Left lung (tissue), 14 donors: ENCODE measurements at places on chromosomes 6 and 20.
A peak's percentile ranks its signal among the peaks of the same experiment; 100 is the strongest.

- DNase-seq: no peak
Measured at GRCh38 chr6:70398783-70399728, 14.3 kb upstream of the FAM135A start.

DNA sequence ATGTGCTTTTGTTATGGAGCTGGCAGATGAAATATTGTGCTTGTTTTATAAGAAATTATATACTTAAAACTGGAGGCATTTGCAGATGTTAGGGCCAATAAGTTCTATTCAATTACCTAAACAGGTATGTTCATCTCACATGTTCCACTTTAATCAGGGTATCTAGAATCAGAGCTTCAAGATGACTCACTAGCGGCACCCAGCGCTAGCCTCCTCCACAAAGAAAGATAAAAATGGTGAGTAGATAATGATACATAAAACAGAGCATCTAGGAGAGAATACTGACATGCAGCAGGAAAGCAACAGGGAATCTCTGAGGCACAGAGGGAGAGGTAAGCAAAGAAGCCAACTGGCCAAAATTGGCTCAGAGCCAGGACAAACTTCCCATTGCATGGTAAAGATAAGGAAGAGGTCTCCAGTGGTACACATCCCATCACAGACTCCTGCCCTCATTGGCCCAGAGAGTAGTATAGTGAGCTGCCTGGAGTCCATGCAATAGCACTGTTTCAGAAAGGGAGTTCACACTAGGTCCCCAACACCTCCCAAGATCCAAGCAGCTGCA, 200.7 kb upstream of the SPTLC3 start:
- no peak for DNase-seq

DNA sequence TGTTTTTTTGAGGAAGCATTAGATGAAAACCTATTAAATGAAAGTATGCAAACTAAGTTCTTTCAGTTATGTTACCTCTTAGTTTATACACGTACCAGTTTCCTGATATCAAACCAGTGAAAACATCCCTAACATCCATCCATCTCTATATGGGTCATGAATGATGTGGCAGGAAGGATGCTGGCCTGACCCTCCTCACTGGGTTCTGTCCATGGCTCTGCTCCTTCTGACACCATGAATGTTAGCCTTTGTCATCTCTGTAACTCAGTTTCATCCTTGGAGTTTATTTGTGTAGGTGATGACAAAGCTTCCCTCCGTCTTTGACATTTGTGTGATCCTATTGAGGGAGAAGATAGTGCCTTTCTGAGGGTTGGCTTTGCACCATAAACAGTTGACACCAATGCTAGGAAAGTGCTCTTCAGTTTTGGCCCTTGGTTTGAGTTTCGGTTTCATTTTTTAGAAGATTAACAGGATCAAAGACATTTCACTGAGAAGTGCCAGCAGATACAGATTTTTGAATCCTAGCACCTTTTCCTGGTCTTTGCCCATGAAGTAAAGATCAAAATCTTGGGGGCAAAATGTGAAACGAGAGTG, 72.0 kb upstream of the SCGN start:
- no peak for DNase-seq

GRCh38 chr6:148793721-148794120, 46.9 kb downstream of the UST start:
- no peak for DNase-seq

GRCh38 chr20:61373956-61374545, 122.0 kb downstream of the CDH4 start:
- no peak for DNase-seq

- DNase-seq: no peak
Measured at GRCh38 chr6:36677059-36677749, 1.3 kb upstream of the CDKN1A start.

GRCh38 chr6:29961966-29962365, 19.6 kb downstream of the HLA-A start:
- no peak for DNase-seq

GRCh38 chr6:162871966-162872365, 144.2 kb downstream of the PACRG start:
- no peak for DNase-seq

- DNase-seq: no peak
Measured at GRCh38 chr6:137976430-137976829, 109.4 kb downstream of the TNFAIP3 start.

GRCh38 chr20:39358052-39358451, 395.9 kb downstream of the DHX35 start:
- DNase-seq: no peak

DNA sequence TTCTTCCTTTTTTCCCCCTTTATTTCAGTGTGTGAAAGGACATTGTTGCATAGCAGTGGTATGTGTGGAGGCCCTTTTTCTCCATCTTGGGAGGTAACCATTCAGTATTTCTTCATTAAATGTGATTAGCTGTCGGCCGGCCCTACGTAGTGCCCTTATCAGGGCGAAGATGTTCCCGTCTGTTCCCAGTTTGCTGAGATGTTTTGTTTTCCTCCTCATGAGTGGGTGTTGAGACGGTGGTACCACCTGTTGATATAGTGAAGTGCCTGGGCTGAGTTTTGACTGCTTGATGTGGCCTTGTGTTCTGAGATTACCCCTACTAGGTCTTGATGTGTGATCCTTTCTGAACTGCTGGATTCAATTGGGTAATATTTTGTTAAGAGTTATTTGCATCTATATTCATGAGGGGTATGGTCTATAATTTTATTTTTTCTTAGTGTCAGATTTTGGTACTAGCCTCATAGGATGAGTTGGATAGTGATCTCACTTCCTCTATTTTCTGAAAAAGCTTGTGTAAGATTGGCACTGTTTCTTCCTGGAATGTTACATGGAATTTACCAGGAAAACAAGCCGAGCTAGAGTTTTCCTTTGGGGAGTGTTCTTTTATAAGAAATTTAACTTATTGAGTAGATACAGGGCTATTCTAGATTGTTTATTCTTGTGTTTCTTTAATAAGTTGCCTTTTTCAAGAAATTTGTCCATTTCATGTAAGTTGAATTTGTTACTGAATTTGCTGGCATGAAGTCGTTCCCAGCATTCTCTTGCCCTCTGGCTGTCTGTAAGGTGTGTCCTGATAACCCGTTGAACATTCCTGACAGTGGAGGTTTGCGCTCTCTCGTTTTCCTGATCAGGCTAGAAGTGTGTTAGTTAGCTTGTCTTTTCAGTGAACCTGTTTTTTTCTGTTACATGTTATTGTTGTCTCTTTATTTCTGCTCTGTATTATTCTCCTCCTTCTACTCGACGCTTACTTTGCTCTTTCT, 4.3 kb downstream of the MTG2 start:
- no peak for DNase-seq

GRCh38 chr6:144478483-144478882, 193.3 kb downstream of the UTRN start:
- no peak for DNase-seq

GRCh38 chr20:21101932-21102575, 4.1 kb downstream of the LINC00237 start:
- DNase-seq: peak; percentile 76

DNA sequence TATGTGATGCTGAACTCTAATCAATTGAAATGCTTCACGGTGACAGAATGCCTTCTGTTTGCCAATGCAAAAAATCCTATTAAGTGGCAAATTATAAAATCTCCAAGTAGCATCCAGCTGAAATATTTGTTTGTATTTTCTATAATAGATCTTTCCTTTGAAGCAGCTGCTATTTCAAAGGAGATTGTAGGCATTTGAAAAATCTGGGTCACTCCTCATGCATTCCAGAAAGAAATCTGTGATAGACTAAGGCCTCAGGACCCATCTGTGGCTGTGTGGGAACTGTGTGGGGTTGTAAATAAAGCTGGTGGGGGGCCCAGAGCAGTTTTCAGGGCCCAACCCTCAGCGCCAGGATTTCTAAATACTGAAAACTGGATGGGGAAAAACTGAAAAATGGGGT, 216.9 kb upstream of the ARG1 start:
- DNase-seq: no peak

DNA sequence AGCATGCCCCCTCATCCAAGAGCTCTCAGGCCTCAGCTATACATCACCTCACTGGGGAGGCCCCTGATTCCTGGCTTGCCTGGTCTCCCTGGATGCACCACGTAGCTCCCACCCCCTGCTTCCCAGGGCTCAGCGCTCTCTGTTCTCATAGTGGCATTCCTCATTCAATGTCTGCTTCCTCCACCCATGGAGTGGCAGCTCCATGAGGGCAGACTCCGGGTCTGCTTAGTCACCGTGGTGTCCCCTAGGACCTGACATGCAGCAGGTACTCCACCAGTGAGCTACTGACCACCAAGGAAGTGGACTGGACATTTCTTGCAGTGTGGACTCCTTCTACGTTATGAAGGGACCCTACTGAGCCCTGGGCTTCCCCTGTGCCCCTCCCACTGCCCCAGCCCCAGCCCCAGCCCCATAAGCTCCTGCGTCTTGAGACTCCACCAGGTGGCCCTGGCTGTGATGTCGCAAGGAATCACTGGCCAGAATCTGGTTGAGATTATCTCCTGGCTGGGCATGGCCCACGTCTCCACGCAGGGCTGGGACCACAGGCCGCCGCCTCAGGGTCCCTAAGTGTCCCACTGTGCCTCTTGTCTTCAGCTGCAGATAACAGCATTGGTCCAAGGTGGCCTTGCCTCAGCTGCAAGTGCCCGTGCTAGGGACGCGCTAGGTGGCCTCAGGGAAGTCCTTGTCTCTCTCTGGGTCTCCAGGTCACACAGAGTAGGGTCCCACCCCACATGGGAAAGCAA, 26.7 kb downstream of the CEBPB start:
- no peak for DNase-seq

- no peak for DNase-seq
Measured at GRCh38 chr20:8005575-8006366, 13.8 kb downstream of the TMX4 start.

- no peak for DNase-seq
Measured at GRCh38 chr6:125248136-125248535, 53.6 kb downstream of the HDDC2 start.

- no peak for DNase-seq
Measured at GRCh38 chr6:99611148-99611547, 4.5 kb downstream of the PRDM13 start.

DNA sequence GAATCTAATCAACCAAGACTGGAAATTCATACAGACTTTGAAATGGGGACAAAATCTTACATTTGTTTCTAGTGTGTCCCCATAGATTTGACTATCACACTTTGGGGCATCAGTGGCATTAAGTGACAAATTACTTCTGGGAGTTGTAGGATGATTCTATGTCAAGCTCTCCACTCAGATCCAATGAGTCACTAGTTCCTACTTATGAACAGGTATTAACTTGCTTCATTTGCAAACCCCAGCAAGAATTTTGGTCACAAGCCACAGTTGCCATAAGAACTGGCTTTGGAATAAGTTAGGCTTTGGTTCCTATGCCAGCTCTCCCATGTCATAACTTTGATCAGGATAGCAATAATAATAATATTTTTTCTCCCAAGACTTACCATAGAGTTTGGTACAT, 77.6 kb upstream of the PTPRK start:
- DNase-seq: no peak

DNA sequence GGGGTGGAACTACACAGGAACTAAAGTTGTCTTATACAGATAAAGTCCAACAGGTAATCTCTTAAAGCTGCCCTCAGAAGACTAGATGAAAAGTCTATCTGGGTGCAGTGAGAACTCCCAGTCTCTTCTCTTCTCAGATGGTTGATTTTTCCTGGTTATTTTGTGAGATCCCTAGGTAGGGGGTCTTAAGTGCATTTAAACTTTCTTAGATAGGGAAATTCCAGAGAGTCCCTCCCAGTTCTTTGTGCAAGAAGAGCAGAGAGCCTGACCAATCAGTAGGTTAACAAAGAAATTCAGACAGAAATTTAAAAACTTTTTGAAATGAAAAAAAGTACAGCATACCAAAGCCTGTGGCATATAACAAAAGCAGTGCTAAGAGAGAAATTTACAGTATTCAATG, 2.0 kb upstream of the GABRR2 start:
- DNase-seq: no peak

DNA sequence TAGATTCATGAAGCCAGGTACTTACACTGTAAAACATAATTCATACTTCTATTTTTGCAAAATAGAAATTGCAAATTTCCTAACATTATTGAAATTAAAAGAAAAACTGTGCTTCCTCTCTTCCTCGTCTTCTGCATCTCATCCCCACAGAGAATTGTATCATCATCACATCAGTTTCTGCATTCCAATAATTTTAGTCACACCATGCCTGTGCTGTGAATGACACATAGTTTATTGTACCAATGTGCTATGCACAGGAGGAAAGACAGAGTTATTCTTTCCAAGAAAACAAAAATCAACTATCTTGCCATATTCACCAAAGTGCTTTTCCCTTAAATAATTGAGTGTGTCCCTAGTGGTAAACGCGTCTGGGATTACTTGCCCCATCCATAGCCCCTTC, 38.1 kb upstream of the FAM135A start:
- DNase-seq: no peak

DNA sequence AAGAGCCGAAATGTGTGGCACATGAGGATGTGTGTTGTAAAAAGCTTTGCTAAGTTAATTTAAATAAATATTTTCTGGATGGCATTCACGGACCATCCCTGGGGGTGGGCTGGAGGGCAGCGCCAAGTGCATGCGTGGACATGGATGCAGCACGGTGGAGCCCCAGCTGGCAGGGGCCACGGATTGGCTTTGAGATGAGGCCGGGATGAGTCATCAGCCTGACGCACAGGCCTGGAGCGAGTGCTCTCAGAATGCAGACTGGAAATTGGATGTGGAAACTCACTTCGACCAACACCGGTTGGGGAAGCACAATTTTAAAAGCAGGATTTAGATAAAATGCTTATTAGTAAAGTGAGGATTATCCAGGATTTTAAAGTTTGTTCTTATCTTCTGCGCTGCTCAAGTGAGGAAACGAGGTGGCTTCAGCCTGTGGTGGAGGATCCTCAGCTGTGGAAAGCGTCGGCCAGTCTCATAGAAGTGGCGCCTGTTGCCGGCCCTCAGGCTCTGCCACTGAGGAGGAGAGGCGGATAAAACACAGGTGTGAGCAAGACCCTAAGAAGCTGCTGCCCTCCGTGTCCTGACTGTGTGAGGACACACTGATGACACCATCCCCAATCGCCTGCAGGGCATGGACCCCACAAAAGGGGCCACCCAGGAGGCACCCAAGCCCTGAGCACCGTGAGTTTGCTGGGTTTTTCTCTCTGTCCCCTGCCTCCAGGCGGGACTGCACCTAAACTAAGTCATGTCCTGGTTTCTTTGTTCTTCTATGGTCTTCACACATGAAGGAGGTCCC, 279.7 kb downstream of the CDH4 start:
- DNase-seq: no peak

DNA sequence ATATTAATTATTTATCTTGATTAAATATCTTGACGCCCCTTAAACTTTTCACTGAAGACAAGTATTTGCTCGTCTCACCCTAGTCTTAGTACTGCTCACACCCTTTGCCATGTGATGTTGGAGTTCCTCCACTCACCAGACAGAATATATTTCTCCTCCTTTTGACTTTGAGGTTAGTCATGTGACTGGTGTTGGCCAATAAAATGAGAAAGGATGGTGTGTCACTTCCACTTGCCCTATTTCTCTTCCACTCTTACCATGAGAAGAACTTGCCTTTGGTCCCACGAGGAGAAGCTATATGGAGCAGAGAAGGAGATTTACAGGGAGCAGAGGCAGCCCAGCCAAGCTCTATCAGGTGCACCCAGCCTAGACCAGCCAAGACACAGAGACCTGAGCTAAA, 64.9 kb upstream of the TAB2 start:
- DNase-seq: no peak
